ENCODE measurements at places on chromosomes 4 and X.

DNA sequence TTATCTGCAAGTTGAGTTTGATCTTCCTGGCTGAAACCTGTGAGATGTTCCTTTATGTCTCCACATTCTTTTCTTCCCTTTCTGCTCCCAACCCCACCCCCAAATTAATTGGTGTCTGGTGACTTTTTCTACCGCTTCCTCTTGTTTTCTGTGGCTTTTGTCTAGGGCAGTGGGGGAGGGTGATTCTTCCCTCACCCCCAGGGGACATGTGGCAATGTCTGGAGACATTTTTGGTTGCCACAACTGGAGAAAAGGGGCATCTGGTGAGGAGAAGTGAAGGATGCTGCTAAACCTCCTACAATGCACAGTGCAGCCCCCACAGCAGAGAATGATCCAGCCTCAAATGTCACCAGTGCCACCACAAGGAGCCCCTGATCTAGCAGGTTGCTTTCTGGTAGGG lies 152.9 kb downstream of the NHS start:
- no peak for DNase-seq

GRCh38 chr4:150061086-150061776 lies 17.0 kb upstream of the DCLK2 start:
- DNase-seq = no peak

- DNase-seq = peak; percentile 6
These were observed 19.9 kb downstream of the ANK2 start for GRCh38 chr4:113069212-113069892.

- DNase-seq = peak; percentile 12
These were observed 234.8 kb upstream of the JADE1 start for GRCh38 chr4:128574706-128575105.

DNA sequence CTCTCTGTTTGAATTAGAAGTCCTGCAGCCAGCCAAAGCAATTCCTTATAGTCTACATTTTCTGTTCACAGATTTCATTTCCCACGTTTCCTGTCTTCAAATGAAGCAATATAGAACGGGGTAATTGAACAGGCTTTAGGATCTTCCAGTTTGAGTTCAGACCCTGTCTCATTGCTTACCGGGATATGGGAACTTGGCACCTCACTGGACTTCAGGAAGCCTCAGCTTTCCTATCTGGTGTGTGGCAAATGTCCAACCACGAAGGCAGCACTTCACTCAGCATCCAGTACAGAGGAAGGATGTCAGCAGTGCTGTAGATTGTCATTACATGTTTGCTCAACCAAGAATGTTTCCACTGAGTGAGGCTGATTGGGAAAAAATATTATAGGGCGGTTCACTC lies 271.1 kb upstream of the ZFP42 start:
- no peak for DNase-seq

DNA sequence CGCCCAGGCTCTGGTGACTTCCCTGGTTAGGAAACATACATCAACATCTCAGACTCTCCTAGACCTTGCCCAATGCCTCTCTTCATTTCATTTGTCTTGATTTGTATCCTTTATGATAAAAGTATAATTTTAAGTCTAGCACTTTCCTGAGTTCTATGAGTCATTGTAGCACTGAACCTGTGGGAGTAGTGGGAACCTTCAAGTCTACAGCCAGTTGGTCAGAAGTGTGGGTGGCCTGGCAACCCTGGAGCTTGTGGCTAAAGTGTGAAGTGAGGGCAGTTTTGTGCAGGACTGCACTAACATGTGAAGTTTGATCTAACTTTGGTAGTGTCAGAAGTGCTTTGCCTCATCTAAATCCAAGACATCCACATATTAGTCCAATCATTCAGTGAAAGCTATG lies 259.3 kb upstream of the IGFBP7 start:
- no peak for DNase-seq

- DNase-seq = no peak
These were observed 73.3 kb downstream of the MANBA start for GRCh38 chr4:102687373-102687981.

DNA sequence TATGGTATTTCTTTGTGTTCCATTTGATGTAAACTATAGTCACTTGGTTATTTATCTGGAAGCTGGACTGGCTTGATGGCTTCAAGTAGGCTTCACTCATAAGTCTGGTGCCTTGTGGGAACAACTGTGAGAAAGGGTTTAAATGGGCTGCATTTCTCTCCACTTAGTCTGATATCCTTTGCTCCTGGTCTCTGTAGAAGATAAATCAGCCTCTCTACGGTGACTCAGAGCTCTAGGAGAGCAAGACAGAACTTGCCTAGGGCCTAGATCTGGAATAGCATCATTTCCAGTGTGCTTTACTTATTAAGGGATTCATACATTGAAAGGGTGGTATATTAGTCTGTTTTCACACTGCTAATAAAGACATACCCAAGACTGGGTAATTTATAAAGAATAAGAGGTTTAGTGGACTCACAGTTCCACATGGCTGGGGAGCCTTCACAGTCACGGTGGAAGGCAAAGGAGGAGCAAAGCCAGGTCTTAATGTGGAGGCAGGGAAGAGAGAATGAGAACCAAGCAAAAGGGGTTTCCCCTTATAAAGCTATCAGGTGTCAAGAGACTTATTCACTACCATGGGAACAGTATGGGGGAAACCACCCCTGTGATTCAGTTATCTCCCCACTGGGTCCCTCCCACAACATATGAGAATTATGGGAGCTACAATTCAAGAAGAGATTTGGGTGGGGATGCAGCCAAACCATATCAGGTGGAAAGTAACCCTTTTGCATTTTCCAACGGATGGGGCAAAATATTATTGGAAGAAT lies 1746.4 kb upstream of the PCDH7 start:
- no peak for DNase-seq

DNA sequence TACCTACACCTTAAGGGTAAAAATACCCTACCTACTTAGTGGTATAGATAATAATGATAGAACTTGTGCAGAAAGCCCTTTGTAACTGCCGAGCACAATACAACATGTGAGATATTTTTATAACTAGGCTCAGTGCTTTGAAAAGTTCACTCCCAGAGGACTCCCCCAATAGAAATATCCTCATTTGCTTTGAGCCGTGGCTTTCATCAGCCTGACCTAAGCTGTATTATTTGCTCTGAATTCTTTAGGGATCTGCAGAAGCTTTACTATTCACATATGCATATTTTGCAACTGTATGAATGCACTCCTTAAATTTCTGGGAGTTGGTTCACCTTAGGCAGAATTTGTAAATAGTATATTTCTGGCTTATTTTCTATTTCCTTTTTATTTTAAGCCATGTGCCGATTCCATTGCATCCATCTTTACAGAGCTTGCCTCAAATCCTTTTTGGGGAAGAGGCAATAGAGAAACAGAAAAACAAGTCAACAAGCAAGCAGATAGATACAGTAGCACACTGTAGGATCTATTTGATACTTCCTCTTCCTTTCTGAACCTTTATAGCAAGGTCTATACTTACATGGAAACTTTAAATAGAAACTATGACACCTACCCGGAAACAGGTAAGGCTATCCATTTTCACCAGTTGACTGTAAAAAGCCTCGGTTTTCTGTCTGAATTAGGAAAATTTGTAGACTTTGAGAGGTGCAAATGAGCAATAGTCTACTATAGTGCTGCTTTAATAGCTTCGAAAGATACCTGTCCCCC lies 242.5 kb upstream of the VCX3A start:
- DNase-seq = no peak

DNA sequence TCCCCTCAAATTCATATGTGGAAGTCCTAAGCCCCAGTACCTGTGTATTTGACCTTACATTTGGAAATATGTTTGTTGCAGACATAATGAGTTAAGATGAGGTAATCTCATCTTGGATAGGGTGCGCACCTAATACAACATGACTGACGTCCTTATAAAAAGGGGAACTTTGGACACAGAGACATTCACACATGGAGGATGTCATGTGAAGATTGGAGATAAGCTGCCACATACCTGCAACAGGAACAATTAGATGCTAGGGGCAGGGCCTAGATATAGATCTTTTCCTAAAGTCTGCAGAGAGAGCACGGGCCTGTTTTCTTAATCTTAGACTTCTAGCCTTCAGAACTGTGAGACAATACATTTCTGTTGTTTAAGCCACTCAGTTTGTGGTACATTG lies 162.5 kb downstream of the IL1RAPL2 start:
- no peak for DNase-seq

- no peak for DNase-seq
These were observed 34.9 kb upstream of the PRDM8 start for GRCh38 chr4:80162418-80162817.

DNA sequence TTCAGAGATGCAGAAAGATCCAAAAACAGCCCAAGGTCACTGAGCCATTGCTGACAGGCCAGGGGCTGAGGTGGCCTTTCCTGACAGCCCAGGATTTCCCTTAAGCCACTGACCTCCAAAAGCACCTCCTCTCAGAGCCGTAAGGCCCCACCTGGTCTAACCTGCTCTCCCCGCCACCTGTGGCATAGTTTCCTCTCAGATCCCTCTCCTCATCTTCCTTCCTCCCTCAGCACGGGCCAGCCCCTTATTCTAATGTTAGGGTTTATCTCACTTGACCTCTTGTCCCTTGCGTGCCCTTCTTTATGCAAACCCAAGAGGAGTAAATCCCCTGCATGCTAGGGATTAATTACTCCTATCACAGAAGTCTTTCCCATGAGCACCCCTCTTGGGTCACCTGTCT lies 113.0 kb downstream of the RBM47 start:
- DNase-seq = no peak

GRCh38 chrX:16451334-16451733 lies 198.6 kb upstream of the S100G start:
- no peak for DNase-seq

DNA sequence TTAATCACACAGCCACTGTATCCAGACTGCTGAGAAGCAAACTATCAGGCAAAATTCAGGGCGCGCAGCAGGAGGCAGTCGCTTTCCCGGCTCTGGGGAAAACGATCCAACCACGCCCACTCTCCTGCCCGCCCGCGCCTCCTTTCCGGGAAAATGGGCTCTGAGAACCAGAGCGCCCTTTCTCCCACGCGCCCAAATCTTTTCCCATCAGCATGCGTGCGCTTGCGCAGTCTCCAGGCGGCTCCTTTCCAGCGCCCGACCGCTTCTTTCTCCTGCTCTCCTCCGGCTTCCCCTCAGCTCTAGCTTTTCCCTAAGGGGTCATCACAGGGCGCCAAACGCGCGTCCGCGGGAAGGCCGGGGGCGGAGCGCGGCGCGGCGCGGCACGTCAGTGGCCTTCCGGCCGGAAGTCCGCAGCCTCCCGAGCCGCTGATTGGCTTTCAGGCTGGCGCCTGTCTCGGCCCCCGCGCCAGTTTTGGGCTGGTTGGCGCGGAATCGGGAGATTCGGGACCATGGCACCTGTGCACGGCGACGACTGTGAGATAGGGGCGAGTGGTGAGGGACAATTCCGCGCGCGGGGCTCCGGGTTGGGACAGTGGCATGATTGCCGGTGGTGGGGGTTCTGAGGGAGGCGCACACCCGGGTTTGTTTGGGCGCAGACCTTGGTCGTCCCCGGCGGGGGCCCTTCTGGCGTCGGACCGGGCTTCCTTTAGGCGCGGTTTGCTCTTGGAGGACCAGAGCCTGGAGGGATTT lies at the start of gene POLA1:
Gene POLA1 (plus strand): TSS at position 466 of the 750 bp plus-strand sequence. CDS start 44 bp downstream, at position 510.
- peak; percentile 68 for DNase-seq

DNA sequence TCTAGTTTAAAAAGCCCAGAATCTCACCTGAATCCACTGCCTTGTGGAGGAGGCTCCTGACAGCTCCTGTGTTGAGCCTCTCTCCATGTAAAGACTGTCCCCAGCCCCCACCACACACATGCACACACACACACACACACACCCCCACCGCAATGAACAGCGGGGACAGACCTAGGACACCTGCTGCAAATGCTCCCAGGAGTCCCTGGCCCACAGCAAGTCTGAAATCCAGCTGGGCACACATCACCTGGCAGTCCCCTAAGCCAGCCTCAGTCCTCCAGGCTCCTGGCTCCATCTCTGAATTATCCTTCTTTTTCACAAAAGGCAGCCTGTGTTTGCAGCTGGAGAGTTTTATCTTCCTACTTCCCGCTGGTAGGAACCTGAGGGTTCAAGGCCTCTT lies 6.6 kb upstream of the FAM53A start:
- DNase-seq = no peak

DNA sequence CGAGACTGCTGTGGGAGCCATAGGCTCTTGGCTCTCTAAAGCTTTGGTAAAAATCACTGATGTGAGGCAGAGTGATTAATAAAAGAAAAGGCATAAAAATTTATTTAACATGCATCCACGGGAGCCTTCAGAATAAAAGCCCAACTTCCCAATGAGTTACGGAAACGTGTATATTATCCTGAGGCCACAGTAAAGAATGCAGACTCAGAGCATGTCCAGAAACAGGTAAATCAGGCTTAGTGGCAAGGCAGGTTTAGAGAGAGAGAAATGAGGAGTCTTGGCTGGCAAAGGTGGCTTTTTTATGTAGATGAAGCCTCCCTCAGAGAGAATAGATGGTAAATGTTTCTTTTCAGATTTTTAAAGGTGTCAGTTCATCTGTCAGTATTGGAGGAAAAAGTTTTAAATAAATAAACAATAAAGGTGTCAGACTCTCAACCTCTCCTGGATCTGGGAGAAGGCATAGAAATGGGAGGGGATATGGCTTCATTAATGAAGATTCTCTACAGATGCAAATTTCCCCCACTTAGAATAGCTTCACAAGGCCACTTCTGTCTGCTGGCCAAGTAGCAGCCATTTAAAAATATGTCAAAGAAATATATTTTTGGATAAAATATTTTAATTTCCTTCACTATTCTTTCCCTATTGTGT lies 24.0 kb downstream of the C4orf51 start:
- no peak for DNase-seq

Data from HuH-7 (cell line).